Hindlimb muscle (tissue), 1 donor: ENCODE measurements at places on chromosomes 4 and X. TPM values are rescaled to one million over a fixed set of nuclear protein-coding genes. Genes with fewer than 3 reads are reported as not detected.

Gene XAGE1B
- polyA plus RNA-seq: not detected

Gene MTCP1
- polyA plus RNA-seq: 14.7 TPM

Gene CLNK
- polyA plus RNA-seq: 0.30 TPM

Gene SMIM43
- 1.3 TPM for polyA plus RNA-seq

Gene CDKN2AIP
- 16.0 TPM for polyA plus RNA-seq

Gene CCDC110
- 1.6 TPM for polyA plus RNA-seq

Gene SPARCL1
- 183 TPM for polyA plus RNA-seq

Gene FAM47E
- 0.92 TPM for polyA plus RNA-seq
